ENCODE measurements at places on chromosomes 16 and 17.
A peak's percentile ranks its signal among the peaks of the same experiment; 100 is the strongest.

- peak; percentile 68 for DNase-seq
Measured at GRCh38 chr16:48158296-48158695, 2.5 kb upstream of the ABCC12 start.

GRCh38 chr17:56125830-56126819 lies 27.1 kb upstream of the ANKFN1 start:
- no peak for DNase-seq

- no peak for DNase-seq
Measured at GRCh38 chr16:60241671-60242070, 1507.6 kb upstream of the GOT2 start.

DNA sequence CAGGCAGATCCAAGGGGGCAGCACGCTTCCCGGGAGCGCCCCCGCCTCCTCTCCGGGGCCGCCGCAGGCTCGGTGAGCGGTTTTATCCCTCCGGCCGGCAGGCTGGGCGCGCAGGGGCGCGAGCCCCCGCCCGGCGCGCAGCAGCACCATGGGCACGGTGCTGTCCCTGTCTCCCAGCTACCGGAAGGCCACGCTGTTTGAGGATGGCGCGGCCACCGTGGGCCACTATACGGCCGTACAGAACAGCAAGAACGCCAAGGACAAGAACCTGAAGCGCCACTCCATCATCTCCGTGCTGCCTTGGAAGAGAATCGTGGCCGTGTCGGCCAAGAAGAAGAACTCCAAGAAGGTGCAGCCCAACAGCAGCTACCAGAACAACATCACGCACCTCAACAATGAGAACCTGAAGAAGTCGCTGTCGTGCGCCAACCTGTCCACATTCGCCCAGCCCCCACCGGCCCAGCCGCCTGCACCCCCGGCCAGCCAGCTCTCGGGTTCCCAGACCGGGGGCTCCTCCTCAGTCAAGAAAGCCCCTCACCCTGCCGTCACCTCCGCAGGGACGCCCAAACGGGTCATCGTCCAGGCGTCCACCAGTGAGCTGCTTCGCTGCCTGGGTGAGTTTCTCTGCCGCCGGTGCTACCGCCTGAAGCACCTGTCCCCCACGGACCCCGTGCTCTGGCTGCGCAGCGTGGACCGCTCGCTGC lies 832 bp downstream of the CDK5R1 start:
- DNase-seq, result no peak

- DNase-seq, result no peak
Measured at GRCh38 chr16:79672524-79672923, 72.0 kb upstream of the MAF start.

DNA sequence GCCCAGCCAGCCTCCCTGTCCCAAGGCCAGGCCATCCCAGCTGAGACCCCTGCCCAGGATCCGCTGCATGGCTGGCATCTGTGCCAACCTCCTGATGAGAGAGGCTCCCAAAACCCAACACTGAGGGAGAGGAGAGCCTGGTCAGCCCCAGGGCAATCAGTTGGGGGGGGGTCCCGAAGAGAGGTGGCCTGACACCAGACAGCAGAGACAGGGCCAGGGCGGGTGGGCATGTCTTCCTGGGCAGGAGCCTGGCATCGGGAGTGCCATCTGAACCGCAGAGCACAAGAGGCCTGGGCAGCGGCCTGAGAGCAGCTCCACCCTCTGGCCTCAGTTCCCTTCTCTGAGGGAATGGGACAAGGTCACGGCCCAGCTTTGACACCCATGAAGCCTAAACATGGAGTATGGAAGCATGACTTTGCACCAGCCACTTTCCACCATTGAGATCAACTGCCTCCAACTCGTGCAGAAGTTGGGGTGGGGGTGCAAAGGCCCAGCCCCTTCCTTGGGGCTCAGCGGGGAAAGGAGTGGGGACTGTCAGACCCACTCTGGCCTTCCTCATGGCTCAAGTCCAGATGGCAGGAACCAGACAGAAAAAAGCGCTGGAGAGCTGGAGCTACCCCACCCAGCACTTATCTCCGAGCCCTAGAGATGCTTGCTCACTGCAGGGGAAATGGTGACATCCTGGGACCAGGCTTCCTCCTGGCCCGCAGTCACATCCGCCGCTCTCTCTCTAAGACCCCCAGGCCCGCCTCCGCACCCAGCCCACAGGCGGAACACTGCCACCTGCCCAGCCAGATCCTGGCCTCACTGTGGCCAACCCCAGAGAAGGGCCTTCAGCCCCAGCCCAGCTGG lies 9.7 kb downstream of the RHBDF2 start:
- DNase-seq, result no peak

DNA sequence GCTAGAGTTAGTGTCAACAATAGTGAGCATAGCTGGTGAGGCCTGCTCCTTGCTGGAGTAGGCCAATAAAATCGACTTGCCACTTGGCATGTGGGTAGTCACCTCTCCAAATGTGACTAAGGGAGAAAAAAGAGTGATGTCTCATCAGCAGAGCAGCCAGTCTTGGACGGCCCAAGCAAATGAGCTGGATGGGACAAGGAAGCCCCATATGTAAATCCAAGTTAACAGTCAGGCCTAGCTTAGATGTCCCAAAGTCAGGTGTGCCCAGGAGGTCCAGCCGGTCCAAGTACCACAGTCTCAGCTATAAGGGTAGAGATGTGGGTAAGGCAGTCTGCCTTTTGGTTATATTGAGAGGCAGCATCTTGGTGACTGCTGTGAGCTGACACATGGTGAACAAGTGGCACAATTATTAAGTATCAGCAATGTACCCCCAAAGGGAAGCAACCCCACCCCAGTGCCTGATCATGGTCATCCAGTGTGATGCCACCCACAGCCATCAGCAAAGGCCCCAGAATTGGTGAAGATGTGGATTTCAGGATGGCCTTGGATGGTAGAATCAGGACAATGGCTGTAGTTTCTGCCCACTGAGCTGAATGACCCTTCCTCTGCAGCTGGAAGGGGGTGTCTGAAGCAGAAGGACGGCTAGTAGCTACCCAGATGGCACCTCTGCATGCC lies 83.4 kb downstream of the TNFRSF13B start:
- DNase-seq, result no peak

DNA sequence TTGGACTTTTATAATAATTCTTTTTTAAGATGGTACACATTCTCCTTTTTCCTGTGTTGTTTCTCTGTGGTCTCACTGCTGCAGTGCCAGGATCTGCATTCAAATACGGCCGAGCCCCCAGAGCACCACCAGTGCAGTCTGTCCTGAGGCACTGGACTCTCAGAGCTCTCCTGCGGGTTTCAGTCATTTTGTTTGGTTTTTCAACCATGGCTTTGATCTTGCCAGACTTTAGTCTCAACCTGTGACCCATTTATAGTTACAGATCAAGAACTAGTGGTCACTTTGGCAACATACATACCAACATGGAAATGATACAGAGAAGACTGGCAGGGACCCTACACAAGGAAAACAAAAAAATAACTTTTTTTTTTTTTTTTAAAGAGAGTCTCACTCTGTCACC lies 177.4 kb downstream of the LGALS9B start:
- no peak for DNase-seq

DNA sequence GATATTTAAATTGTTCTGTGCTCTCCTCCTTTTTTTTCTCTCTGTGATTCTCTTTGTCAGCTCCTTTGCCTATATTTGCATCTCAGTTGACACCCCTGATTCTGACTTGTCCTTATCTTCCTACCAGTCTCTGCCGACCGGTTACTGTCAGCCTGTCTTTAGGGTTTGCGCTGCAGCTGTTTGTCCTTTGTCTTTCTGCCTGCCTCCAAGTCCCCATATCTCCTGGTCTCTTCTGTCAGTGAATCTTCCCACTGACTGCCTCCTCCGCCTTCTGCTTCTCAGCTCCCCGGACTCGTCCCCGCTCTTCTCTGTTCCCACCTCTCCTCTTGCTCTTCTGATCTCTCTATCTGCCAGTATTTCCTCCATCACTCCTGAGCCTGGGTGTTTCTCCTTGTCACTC lies 5.2 kb downstream of the TLCD2 start:
- DNase-seq, result no peak

DNA sequence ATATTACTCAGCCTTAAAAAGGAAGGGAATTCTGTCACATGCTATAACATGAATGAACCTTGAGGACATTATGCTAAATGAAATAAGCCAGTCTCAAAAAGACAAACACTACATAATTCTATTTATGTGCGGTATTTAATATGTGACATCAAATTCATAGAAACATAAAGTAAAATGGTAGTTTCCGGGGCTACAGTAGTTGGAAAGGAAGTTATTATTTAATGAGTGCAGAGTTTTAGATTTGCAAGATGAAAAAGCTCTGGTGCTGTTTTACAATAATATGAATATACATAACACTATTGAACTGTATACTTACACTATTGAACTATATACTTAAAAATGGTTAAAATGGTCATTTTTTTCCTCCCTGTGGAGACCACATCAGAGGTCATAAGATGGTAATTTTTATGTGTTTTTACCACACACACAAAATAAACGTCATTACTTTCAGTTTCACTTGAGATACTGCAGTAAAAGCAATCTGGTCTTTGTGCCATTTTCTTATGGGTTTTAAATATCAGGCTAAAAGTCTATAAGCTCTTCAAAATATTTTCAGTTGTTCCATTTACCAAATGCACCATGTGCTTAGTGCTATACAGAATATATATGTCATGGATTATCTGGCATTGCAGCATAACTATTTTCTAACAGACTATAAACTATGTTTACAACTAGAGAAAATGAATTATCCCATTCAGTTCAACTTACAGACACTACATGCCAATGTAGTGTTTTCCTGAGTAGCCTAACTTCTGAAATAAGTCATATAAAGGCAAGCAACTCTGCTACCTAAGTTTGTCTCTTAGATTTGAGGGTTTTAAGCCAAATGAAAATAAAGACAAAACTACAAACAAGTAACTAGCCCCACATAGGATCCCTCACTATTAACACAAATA lies 90.9 kb downstream of the SPAG9 start:
- no peak for DNase-seq

DNA sequence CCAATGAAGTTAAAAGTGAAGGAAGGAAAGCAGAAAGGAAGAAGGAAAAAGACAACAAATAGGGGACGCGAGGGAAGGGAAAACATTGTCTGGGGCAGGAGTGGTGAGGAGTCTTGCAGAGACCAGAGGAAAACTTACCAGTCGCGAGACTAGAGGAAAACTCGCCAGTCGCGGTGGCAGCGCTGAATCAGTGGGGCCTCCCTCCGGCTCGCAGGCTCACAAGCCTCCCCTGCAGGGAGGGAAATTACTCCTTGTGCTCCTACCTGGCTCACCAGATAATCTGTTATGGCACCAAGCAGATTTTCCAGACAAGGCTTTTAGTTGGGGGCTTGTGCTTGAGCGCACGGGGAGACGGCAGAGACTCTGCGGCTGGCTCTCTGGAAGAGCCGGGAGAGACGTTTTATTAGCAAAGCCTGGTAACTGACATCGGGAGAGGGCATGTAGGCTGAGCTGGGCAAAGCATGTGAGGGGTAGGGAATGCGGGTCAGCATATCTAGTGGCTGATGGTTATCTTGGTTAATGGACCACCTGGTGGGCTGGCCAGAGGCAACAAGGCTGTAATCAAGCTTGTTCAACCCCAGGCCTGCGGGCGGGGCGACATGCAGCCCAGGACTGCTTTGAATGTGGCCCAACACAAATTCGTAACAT lies 37.1 kb downstream of the LCMT1 start:
- DNase-seq, result no peak

- no peak for DNase-seq
Measured at GRCh38 chr17:80859002-80859941, 132.4 kb upstream of the CHMP6 start.

DNA sequence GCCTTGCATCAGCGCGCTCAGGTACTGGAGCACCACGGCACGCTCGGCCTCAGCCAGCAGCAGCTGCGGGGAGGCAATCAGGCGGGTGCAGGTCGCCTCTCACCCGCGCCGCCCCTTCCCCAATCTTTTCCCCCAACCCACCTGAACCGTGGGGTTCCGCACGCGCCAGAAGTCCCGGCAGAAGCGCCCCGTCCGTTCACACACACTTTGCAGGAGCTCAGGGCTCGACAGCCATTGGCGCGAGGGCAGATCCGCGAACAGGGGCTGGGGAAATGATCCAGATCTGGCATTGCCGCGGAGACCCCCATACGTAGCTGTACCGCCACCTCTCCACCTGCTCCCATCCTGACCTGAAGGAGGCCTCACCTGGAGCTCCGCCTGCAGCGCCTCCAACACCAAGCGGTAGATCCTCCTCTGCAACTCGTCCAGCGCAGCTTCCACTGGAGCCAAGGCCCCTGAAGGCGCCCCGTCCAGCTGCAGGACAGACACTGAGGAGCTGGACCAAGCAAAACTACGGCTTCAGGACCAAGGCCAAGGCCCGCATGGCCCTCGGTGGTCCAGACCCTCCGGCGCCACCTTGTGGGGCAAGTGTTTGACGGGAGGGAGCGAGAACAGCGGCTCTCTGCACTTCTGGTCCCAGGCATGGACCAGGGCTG lies 1.4 kb upstream of the MATCAP1 start:
- peak; percentile 88 for DNase-seq

- DNase-seq, result no peak
Measured at GRCh38 chr16:1034230-1035065, 38.1 kb upstream of the SSTR5 start.

DNA sequence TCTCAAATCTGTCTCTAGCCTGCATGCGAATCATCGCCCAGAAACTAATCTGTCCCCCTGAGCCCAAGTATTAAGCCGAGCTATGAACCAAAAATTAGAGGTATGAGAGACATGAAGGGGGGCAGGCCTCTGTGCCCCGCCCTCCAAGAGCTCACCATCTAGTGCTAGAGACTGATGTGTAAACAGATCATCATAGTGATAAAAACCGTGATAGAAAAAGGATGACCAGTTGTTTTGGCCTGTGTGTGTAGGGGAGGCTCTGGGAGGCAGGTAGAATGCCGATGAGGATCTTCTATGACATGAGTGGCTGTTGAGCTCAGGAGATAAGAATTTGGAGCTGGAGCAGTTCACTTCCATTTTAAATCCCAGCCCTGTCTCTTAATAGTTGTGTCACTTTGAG lies 89.1 kb upstream of the TBX2 start:
- no peak for DNase-seq

GRCh38 chr16:13866073-13866472 lies 53.9 kb upstream of the ERCC4 start:
- DNase-seq, result peak; percentile 40

DNA sequence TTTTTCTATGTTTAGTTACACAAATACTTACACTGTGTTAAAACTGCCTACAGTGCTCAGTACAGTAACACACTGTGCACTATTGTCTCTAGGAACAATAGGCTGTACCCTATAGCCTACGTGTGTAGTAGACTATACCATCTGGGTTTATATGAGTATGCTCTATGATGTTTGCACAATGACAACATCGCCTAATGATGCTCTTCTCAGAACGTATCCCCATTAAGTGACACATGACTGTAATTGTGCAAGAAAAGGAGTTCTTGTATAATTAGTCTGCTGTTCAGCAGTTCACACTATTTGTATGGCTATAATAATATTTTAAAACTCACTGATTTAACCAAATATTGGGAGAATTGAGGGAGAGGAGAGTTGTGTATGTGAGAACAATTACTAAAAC lies 173.7 kb downstream of the TRIM37 start:
- DNase-seq, result no peak

DNA sequence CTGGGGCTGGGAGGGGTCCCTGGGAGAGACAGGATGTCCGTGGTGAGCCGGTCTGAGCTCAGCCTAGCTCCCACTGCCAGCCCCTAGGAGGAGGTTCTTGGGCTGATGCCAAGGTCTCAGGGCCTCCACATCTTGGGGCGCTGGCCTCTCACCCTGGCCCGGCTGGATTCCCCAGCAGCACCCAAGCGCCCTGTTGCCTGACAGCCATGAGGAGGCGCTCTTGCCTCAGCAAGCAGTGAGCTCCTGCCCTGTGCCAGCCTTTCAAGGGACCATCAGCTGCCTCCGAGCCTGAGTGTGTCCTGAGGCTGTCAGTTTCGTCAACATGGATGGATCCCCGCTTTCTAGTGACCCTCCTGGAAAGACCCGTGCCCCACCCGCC lies 234.9 kb upstream of the CIBAR2 start:
- DNase-seq, result no peak
